ENCODE measurements at places on chromosomes 12 and 14. TPM values are rescaled to one million over a fixed set of nuclear protein-coding genes. Genes with fewer than 3 reads are reported as not detected.

Gene KLHL28
- total RNA-seq = 6.0 TPM

GRCh38 chr12:132813443-132813842 lies 15.2 kb downstream of the GOLGA3 start:
- no peak for DNase-seq
- H3K4me3 ChIP-seq = no peak overlapping the region
- no peaks in the 10 kb centered on the region for H3K27me3 ChIP-seq
- H3K4me1 ChIP-seq = no peaks in the 10 kb centered on the region
- no peak overlapping the region for H3K27ac ChIP-seq

Gene RIPK3
- total RNA-seq = 0.70 TPM

Gene OR4K5
- not detected for total RNA-seq

All from right lobe of liver (tissue), 6 donors.